NCI-H2171 (cell line): ENCODE measurements at places on chromosomes 7 and 10.
A peak's percentile ranks its signal among the peaks of the same experiment; 100 is the strongest.

DNA sequence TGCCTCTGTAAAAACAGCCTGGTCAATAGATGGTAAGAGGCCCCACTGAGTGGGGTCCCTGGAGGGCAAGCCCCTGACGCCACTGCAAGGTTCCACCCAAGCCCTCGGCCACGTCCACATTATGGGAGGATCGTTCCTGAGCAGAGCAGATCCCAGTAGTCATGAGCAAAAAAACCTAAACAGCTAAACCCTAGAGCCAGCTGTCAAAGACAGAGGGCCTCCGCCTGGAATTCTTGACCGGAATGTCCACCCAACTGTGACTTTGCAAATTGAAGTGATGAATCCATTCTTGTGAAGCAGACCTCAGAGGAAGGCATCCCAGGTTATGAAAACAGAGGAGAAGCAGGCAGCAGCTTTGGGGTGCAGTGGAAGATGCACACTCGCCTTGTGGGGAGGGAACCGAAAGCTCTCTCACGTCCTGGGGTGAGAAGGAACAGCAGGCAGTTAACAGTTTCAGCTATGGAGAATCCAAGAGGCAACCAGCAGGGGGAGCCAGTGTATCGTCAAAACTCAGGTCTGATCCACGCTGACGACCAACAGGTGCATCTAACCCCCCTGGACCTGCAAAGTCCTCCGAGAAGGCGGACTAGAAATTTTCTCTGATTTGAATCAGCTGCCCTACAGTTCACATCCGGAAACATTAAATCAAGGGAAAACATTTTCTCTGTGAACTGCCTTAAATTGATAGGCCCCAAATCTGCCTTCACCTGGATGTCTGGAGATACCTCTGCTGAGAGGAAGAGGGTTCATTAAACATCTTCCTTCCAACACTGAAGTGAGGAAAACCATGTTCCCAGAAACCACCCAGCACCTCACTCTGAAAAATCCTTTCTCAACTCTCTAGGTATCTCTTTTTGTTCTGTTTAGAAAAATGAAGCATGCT is 139.1 kb upstream of the PFKP start:
- DNase-seq, result no peak

DNA sequence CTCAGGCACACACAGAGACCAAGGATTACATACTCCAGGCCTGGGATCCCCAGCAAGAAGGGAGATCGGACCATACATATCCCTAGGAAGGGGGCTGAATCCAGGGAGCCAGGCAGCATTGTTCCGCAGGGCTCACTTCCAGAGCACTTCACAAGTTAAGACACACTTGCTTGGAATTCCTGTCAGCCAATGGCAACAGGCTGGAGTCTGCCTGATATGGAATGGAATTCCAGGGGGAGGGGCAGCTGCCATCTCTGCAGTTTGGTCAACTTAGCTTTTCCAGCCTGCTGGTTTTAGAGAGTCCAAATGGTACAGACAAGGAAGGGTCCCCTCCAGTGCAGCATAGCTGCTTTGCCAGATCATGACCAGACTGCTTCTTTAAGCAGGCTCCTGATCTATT is 290.0 kb upstream of the GLI3 start:
- DNase-seq, result no peak

GRCh38 chr7:4800926-4801838 is 25.8 kb downstream of the AP5Z1 start:
- peak; percentile 79 for DNase-seq

GRCh38 chr10:61869774-61870525 is 31.5 kb upstream of the ARID5B start:
- no peak for DNase-seq

- no peak for DNase-seq
These were observed 13.8 kb upstream of the PITRM1 start for GRCh38 chr10:3186368-3186767.

- no peak for DNase-seq
These were observed 167.0 kb downstream of the FANK1 start for GRCh38 chr10:126063353-126063791.

DNA sequence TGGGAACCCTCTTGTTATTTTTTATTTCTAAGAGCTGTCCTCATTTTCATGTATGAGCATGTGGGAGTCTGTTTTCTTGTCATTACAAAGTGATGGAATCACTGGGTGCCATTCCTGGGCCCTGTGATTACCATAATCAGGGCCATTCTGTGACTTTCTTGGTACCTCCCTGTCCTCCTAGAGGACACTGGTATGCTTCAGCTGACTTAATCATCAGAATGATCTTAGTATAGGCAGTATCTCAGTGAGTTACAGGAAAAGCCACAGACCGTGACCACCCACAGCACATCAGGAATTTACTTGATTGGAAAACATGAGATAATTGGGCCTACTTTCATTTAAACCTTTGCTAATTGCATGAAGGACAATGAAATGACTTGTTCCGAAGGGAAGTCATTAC is 7.2 kb downstream of the NOM1 start:
- DNase-seq, result no peak

- no peak for DNase-seq
These were observed 141.5 kb downstream of the CUBN start for GRCh38 chr10:16987976-16988610.

DNA sequence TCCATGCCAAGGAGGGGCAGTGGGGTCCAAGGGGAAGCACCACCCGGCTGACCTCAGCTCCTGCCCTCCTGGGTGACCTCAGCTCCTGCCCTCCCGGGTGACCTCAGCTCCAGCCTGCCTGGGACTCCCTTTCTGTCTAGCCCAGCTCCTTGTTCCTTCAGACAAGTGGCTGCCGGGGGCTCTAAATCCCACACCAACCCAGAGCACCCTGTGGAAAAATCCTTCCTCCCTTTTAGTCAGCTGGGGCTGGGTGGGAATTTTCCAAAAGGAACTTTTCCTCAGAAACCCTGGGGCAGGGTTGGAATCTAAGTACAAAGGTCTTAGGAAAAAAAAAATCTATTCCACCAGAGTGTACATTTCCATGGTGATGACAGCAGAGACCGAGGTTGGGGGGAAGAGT is 36.3 kb downstream of the AKR1B1 start:
- DNase-seq, result no peak

- DNase-seq, result no peak
These were observed 37.4 kb downstream of the PRKAG2 start for GRCh38 chr7:151839451-151839921.

DNA sequence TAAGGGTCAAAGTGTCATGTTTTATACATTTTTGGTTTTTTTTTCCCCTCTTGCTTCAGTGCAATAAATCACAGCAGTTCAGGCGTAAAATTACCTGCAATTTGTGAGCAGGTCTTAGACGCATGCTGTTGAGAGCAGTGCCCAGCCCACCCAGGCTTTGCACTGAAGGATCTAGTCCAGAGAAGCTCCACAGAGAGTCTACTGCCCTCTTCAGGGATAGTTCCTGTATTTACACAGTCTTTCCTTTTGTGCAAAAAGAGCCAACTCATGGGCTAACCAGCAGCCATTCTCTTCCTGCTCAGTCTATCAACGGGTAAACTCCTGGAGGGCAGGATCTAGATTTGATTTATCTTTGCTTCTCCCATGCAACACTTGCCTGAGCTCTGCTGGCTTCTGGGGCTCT is 82.2 kb upstream of the NAMPT start:
- peak; percentile 3 for DNase-seq

- no peak for DNase-seq
These were observed 112.7 kb downstream of the SNX10 start for GRCh38 chr7:26404189-26404996.

GRCh38 chr7:84524714-84525694 is 330.4 kb upstream of the SEMA3A start:
- DNase-seq, result no peak

GRCh38 chr7:108038986-108039385 is 36.0 kb upstream of the LAMB1 start:
- DNase-seq, result no peak

GRCh38 chr7:15555381-15555859 is 6.4 kb downstream of the AGMO start:
- DNase-seq, result no peak

GRCh38 chr7:130008941-130009847 is 42.0 kb downstream of the ZC3HC1 start:
- DNase-seq, result no peak

DNA sequence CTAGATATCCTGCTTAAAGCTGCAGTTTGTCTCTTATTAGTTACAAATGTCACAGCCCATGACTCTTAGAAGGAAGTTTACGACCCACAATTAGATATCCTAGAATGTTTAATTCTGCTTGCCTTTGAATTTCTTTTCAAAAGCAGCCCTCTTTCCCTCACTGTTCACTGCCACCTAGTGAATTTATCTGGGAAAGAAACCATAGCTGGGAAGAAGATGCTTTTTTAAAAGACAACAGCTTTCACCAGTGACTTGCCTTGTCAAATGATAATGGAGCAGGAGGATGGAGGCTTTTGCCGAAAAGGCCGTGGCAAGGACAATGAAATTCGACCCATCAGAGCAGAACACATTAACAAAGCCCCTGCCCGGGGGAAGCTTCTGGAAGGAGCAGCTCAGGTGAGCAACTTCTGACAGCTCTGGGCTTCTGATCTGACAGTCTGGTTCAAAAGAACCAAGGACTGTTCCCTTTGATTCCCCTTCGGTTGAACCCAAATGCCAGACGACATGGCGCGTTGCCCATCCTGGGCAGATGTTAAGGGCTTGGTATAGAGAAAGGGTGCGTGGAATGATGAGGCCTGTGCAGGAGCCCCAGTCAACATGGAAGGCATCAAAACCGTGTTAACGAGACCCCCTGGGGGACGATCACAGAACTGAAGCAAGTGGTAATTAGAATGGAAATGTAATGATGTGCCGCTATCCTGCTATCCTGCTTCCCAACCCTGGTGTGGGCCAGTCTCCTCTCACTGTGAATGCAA is 236.8 kb downstream of the FRMD4A start:
- peak; percentile 10 for DNase-seq

- DNase-seq, result no peak
These were observed 250.2 kb downstream of the DPP6 start for GRCh38 chr7:154302380-154302779.

GRCh38 chr7:150385302-150385723 is 6.2 kb downstream of the ZNF775 start:
- no peak for DNase-seq

DNA sequence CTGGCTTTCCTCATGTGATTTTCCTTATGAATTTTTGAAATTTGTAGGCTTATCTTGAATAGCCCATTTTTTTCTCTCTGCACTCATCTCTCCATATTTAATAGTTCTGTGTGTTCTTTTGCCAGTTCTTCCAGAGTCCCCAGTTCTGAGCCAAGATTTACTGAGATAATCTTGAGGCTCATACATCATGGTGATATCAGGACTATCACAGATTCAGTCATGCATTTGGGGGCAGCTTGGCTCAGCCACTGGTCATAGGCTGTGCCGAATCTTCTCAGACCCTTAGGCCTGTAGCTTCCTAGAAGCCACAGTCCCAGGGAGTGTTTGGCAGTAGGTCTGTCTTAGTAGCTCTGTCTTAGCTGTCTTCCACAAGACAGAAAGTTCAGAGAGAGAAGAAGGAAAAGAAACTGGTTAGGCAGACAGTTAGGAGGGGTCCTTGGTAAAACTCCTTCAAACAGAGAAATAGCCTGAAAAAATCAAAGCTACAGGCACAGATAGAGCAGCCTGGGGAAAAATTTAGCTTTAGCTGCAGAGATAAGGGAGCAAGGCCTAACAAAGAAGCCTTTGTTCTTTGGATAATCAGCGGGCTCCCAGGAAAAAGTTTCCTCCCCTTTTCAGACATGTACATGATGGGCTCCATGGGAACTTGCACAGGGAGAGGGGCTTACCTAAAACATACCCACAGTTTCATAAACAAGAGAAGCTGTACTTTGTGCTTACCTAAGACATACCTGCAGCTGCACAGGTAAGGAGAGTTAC is 29.1 kb downstream of the FAS start:
- no peak for DNase-seq

GRCh38 chr10:90041585-90041984 is 340.2 kb downstream of the KIF20B start:
- DNase-seq, result no peak

- no peak for DNase-seq
These were observed 436.2 kb upstream of the IGFBP3 start for GRCh38 chr7:46357290-46357689.

DNA sequence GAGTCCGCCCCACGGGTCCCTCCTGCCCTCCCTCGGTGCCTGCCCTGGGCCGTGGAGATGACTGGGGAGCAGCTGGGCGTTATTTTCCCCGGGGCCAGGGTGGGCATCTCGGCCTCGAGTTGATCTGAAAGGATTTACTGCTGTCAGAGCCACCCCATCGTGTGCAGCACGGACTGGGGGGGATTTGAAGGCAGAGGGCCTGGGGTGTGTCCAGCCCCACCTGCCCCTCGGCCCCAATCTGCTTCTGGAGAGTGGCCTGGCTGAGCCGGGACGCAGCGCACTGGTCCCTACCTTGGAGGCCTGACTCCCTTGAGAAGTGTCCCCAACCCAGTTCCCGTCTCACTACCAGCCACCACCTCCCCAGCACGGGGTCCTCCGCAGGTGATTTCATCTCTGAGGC is 24.2 kb upstream of the PFKFB3 start:
- DNase-seq, result no peak
